ENCODE measurements at places on chromosomes 12 and 14. TPM values are rescaled to one million over a fixed set of nuclear protein-coding genes. Genes with fewer than 3 reads are reported as not detected.
A peak's percentile ranks its signal among the peaks of the same experiment; 100 is the strongest.

GRCh38 chr14:60252630-60253029 lies 3.6 kb downstream of the PPM1A start:
- H3K4me3 ChIP-seq: no peak overlapping the region
- no peaks in the 10 kb centered on the region for H3K27me3 ChIP-seq
- no peak overlapping the region for H3K27ac ChIP-seq
- no peaks in the 10 kb centered on the region for H3K36me3 ChIP-seq
- DNase-seq: no peak
- no peaks in the 10 kb centered on the region for H3K4me1 ChIP-seq

- no peaks in the 10 kb centered on the region for H3K27me3 ChIP-seq
- H3K27ac ChIP-seq: no peak overlapping the region
- no peak overlapping the region for H3K4me3 ChIP-seq
- H3K4me1 ChIP-seq: peaks cover 5% of the 10 kb centered on the region
Observed at GRCh38 chr12:52455821-52456220, 3.9 kb upstream of the KRT6B start.

GRCh38 chr14:102757646-102758045 lies 19.6 kb upstream of the TRAF3 start:
- no peak overlapping the region for H3K4me3 ChIP-seq
- no peaks in the 10 kb centered on the region for H3K36me3 ChIP-seq
- no peaks in the 10 kb centered on the region for H3K27me3 ChIP-seq
- no peak for DNase-seq

GRCh38 chr14:105294142-105294597 lies 6.6 kb downstream of the BRF1 start:
- peak overlapping the region; percentile 33 for H3K4me3 ChIP-seq
- H3K27me3 ChIP-seq: no peaks in the 10 kb centered on the region
- no peaks in the 10 kb centered on the region for H3K36me3 ChIP-seq
- peak overlapping the region; percentile 61 for H3K27ac ChIP-seq
- peaks cover under 1% of the 10 kb centered on the region for H3K4me1 ChIP-seq
- no peak for DNase-seq

- H3K27me3 ChIP-seq: no peaks in the 10 kb centered on the region
- no peaks in the 10 kb centered on the region for H3K4me1 ChIP-seq
Observed at GRCh38 chr14:85038526-85039352, 491.2 kb upstream of the FLRT2 start.

DNA sequence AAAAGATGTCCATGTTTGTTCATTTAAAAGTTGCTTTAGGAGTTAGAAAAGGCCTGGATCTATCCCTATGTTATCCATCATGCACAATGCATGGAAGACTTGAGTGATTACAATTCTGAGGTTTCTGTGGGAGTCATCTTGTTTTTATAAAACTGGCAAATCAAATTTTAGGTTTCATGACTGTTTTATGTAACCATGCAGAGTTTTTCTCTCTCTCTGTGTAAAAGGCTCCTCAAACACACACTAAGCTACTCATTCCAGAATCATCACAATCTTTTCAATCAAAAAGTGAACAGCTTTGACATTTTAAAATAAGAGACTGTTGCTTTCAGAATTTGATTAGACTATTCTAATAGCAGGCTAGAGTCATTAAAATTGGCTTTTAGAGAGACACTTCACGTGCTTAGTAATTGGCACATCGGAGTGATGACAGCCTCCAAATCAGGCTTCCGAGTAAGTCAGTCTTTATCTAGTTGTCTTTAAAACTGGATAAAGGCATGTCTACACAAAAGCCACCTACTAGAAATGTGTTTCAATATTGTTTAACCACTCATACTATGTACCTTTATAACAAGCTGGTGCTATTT lies 31.9 kb downstream of the PRICKLE1 start:
- DNase-seq: no peak
- H3K27me3 ChIP-seq: no peaks in the 10 kb centered on the region
- H3K4me3 ChIP-seq: no peak overlapping the region
- no peaks in the 10 kb centered on the region for H3K36me3 ChIP-seq
- no peaks in the 10 kb centered on the region for H3K4me1 ChIP-seq

DNA sequence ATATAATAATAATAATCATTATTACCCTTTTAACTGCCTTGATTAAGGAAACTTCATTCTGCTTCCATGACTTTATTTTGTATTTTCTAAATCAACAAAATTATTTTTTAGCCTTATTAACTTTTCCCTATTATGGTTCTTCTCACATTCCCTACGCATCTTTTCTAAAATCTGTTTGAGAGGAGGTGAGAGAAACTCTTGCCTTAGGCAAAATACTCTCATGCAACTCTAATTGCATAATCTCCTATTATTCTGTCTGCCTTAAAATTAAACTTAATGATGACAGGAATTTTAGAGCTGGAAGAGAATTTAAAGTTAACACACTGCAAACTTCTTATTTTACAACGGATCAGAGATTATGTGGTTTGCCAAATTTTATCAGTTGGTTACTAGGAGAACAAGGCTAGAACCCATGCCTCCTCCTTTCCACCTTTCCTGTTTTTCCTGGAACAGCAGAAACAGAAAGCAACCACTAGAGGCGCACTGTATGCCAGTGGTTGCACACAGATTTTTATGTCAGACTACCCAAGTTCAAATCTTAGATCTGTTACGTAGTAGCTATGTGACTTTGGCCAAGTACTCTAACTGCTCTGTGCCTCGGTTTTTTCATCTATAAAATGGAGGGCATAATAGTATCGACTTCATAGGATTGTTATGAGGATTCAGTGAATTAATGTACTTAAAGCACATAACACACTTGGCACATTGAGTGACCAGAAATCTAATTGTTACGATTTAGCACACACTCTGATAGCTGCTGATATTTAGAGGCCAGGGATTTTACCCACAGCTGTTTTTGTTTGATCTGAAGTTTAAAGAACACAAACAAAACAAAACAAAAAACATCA lies 4.3 kb upstream of the BRMS1L start:
- no peaks in the 10 kb centered on the region for H3K27me3 ChIP-seq
- no peaks in the 10 kb centered on the region for H3K4me1 ChIP-seq
- no peak overlapping the region for H3K4me3 ChIP-seq

GRCh38 chr14:33475623-33476022 lies 475.3 kb downstream of the EGLN3 start:
- DNase-seq: no peak
- no peaks in the 10 kb centered on the region for H3K27me3 ChIP-seq
- no peaks in the 10 kb centered on the region for H3K36me3 ChIP-seq
- H3K27ac ChIP-seq: no peak overlapping the region
- no peaks in the 10 kb centered on the region for H3K4me1 ChIP-seq

DNA sequence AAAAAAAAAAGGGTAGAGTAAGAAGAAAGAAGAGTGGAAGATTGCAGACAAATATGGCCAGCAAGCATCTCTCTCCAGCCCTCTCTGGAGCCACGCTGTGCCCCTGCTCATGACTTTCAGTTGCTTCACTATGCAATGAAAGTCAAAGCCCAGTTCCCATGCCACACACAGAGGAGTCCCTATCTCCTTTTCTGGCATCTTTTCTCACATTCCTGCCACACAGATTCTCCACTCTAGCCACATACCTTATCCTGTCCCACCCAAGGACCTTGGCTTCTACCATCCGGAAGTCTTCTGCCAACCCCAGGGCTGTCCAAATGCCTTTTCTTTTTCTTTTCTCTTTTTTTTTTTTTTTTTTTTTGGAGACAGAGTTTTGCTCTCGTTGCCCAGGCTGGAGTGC lies 39.3 kb upstream of the CAPRIN2 start:
- no peak overlapping the region for H3K27ac ChIP-seq
- no peak overlapping the region for H3K4me3 ChIP-seq
- DNase-seq: no peak
- H3K27me3 ChIP-seq: peaks cover 6% of the 10 kb centered on the region
- no peaks in the 10 kb centered on the region for H3K4me1 ChIP-seq

GRCh38 chr14:81269100-81269978 lies 48.6 kb upstream of the GTF2A1 start:
- DNase-seq: no peak
- H3K27ac ChIP-seq: no peak overlapping the region
- no peak overlapping the region for H3K4me3 ChIP-seq
- H3K36me3 ChIP-seq: no peaks in the 10 kb centered on the region
- no peaks in the 10 kb centered on the region for H3K27me3 ChIP-seq

DNA sequence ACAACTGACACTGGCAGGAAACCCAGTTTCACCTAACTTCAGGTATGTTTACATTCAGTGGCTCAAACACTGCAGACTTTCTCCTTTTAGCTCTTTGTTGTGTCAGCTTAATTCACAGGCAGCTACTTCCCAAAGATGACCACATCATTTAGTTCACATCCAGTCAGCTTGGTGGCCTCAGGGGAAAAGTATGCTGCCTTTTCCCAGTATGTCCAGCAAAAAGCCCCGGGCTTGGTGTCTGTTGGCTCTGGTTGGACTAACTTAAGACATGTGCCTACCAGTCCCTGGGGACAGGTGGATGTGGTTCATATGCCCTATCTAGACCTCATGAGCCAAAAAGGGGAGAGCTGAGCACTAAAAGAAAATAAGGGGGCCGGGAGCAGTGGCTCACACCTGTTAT lies 56.4 kb downstream of the GOLGA5 start:
- H3K4me3 ChIP-seq: no peak overlapping the region
- H3K4me1 ChIP-seq: no peaks in the 10 kb centered on the region
- no peak overlapping the region for H3K27ac ChIP-seq
- DNase-seq: no peak
- H3K36me3 ChIP-seq: no peaks in the 10 kb centered on the region

DNA sequence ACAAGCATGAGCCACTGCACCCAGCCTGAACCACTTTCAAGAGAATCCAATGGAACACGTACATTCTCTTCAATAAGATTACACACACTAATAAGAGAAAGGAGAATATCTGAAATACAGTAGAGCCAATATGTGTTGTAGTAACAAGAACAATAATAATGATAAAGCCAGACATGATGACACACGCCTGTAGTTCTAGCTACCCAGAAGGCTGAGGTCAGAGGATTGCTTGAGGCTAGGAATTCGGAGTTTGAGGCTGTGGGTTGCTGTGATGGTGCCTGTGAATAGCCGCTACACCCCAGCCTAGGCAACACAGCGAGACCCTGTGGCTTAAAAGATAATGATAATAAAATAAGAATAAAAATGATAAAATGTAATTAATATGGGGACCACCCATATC lies 15.6 kb downstream of the APOBEC1 start:
- DNase-seq: no peak
- no peaks in the 10 kb centered on the region for H3K36me3 ChIP-seq
- no peak overlapping the region for H3K27ac ChIP-seq
- no peaks in the 10 kb centered on the region for H3K4me1 ChIP-seq
- no peak overlapping the region for H3K4me3 ChIP-seq
- H3K27me3 ChIP-seq: no peaks in the 10 kb centered on the region

GRCh38 chr14:93033983-93034670 lies 81.6 kb downstream of the ITPK1 start:
- H3K27ac ChIP-seq: no peak overlapping the region
- no peak overlapping the region for H3K4me3 ChIP-seq
- DNase-seq: no peak
- no peaks in the 10 kb centered on the region for H3K27me3 ChIP-seq

DNA sequence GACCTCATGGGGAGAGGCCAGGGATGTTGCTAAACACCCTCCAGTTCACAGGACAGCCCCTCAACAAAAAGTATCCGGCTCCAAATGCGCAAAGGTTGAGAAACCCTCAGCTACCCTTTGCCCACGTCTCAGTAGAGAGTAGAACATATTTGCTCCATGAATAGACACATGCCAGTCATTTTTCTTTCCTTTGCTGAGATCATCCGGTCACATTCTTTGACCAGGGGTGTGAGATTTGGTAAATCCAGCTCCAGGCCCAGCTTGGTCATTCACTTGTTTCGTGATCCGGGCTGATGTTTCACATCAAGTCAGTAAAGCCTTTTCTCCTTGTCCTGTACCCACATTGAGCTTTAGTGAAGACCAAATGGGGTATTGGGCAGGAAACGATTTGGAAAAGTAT lies 83.6 kb upstream of the LHX5 start:
- no peaks in the 10 kb centered on the region for H3K27me3 ChIP-seq
- H3K36me3 ChIP-seq: no peaks in the 10 kb centered on the region

DNA sequence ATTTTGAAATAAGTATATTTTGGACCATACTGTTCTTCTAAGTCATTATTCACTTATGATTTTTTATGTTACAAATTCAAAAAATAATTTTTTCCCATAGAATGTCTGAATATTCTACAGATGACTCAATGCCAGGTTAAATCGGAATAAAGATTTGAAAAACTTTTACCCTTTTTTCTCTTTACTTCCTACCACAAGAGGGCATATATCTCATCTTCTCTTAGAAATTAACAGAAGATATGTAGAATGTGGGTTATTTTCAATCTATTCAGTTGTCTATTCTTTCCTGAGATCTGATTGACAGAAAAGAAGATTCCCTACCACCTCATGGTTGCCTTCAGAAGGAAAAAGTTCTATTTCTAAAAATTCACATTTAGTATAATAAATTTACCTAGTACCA lies 53.0 kb upstream of the KITLG start:
- no peaks in the 10 kb centered on the region for H3K27me3 ChIP-seq
- no peaks in the 10 kb centered on the region for H3K4me1 ChIP-seq
- H3K4me3 ChIP-seq: no peak overlapping the region
- DNase-seq: no peak
- H3K27ac ChIP-seq: no peak overlapping the region
- H3K36me3 ChIP-seq: no peaks in the 10 kb centered on the region

GRCh38 chr14:97584528-97584927 lies 787.3 kb downstream of the VRK1 start:
- no peak overlapping the region for H3K4me3 ChIP-seq
- H3K36me3 ChIP-seq: no peaks in the 10 kb centered on the region
- no peaks in the 10 kb centered on the region for H3K4me1 ChIP-seq
- H3K27ac ChIP-seq: no peak overlapping the region

DNA sequence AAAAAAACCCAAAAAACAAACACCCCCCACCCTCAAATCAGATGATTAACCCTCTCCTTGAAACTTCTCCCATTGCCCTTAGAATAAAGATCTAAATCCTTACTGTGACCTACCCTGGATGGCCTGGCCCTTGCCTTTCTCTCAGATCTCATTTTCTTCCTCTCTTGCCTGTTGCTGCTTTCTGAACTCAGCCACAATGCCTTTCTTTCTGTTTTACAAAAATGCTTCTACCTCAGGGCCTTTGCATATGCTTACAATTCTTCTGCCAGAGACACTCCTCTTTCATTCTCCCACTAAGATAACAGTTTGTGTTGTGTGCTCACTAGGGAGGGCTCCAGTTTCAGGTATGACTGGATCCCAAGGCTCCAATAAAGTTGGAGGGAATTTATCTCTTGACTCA lies 108.3 kb downstream of the PTPN11 start:
- H3K4me1 ChIP-seq: no peaks in the 10 kb centered on the region
- no peak overlapping the region for H3K27ac ChIP-seq
- H3K27me3 ChIP-seq: no peaks in the 10 kb centered on the region
- no peaks in the 10 kb centered on the region for H3K36me3 ChIP-seq
- DNase-seq: no peak

The LPCAT3 gene
- total RNA-seq: 67.5 TPM

The ORMDL2 gene
- 28.5 TPM for total RNA-seq

The BATF gene
- 34.7 TPM for total RNA-seq

The SDR9C7 gene
- total RNA-seq: not detected

The MUCL1 gene
- total RNA-seq: 95.6 TPM

The NDUFA9 gene
- 26.5 TPM for total RNA-seq

The CAPZA3 gene
- 3.5 TPM for total RNA-seq

The PDZRN4 gene
- 2.8 TPM for total RNA-seq

The ADAM21 gene
- 0.16 TPM for total RNA-seq

The IFNG-AS1 gene
- total RNA-seq: not detected

The MMP17 gene
- total RNA-seq: 18.6 TPM

Data from breast epithelium (tissue), 4 donors.